ENCODE measurements at places on chromosomes 11 and 22. TPM values are rescaled to one million over a fixed set of nuclear protein-coding genes. Genes with fewer than 3 reads are reported as not detected.

MS4A12 gene
- total RNA-seq = not detected

MRGPRE gene
- not detected for total RNA-seq

BTBD18 gene
- total RNA-seq = not detected

- H3K4me3 ChIP-seq = no peak overlapping the region
- no peak overlapping the region for H3K27ac ChIP-seq
- no peaks in the 10 kb centered on the region for H3K36me3 ChIP-seq
- DNase-seq = no peak
- H3K4me1 ChIP-seq = no peaks in the 10 kb centered on the region
Measured at GRCh38 chr11:58285483-58286040, 17.5 kb upstream of the OR10W1 start.

GRCh38 chr22:44412136-44412731 lies 85.8 kb downstream of the RTL6 start:
- no peaks in the 10 kb centered on the region for H3K27me3 ChIP-seq
- DNase-seq = no peak
- no peak overlapping the region for H3K4me3 ChIP-seq
- no peaks in the 10 kb centered on the region for H3K36me3 ChIP-seq

DNA sequence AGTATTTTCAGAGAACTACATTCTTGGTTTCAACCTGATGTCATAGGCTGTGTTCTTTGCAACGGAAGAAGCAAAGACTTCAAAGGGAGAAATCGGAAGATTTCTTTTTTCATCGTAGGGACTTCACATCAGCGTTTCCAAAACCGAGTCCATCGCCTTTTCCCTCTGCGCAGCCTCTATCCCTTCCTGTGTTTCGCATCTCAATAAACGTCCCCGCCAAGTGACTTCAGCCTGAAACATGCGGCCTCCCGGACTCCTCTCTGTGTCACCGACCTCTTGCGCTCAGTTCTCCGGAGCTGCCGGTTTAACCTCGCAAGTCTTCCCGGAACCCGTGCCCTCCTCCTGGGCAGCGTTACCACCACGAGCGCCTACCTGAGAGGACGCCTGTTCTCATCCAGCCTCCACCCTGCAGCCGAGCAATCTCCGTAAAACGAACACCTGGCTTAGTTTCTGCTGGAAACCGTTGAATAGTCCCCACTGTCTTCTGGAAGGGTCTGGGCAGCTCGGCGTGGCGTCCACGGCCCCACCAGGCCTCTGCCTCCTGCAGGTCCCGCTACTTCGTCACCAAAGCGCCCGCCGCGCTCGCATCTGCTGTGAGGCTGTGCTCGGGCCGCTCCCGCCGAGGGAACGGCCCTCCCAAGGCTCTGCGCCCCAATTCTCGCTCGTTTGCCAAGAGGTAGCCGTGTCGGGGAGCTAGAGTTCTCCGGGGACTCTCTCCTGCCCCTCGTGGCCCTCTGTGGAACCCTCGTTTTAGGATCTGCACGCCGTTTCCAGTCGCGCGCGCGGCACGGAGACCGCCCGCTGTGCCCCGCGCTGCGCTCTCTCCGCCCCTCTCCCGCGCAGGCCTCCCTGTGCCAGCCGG lies at the start of gene GLB1L3:
TSS of gene GLB1L3 (plus strand) at position 846 of the 862 bp plus-strand sequence. CDS start 362 bp downstream, outside the sequence.
- H3K4me1 ChIP-seq = no peaks in the 10 kb centered on the region
- H3K36me3 ChIP-seq = no peaks in the 10 kb centered on the region
- H3K27me3 ChIP-seq = no peaks in the 10 kb centered on the region
- no peak for DNase-seq

DNA sequence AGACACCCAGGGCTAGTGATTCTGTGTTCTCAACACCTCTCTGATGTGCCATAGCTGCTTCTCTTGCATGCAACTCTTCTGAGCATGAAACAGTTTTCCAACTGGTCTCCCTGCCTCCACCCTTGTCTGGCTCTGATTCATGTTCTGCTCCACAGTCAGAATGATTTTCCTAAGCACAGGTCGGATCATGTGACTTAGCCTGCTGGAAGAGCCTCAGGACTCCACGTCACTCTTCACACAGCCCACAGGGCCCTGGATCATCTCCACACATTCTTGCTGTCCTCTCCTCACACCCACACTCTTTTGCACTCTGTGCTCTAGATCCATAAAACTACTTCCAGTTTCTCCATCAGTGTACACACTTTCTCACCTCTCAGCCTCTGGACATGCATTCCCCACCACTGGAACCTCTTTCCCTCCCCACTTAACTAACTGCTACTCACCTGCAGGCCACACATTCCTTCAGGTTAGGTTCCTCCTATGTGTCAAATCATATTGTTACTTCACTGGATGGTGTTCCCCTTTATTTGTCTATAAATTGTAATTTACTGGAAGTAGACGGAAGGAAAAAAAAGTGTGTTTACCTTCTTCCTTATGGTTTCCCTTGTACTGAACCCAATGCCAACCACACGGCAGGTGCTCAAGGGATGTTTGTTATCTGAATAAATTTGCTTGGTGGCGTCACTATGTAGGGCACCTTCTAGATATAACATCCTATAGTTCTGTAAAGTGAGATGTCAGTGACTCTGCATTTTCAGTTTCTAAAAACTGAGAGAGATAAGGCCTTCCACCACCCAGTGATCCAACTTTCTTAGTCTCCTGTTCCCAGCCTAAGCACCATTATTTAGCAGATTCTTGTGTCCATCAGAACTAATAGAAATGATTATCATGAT lies 133.7 kb downstream of the ETS1 start:
- no peaks in the 10 kb centered on the region for H3K27me3 ChIP-seq
- H3K27ac ChIP-seq = no peak overlapping the region
- peaks cover 15% of the 10 kb centered on the region for H3K4me1 ChIP-seq
- no peak overlapping the region for H3K4me3 ChIP-seq
- DNase-seq = peak; percentile 73

- H3K27me3 ChIP-seq = no peaks in the 10 kb centered on the region
- H3K4me3 ChIP-seq = peak overlapping the region; percentile 74
- H3K36me3 ChIP-seq = no peaks in the 10 kb centered on the region
- peak; percentile 73 for DNase-seq
- no peaks in the 10 kb centered on the region for H3K4me1 ChIP-seq
Measured at GRCh38 chr11:9461063-9461759, 399 bp downstream of the ZNF143 start.

DNA sequence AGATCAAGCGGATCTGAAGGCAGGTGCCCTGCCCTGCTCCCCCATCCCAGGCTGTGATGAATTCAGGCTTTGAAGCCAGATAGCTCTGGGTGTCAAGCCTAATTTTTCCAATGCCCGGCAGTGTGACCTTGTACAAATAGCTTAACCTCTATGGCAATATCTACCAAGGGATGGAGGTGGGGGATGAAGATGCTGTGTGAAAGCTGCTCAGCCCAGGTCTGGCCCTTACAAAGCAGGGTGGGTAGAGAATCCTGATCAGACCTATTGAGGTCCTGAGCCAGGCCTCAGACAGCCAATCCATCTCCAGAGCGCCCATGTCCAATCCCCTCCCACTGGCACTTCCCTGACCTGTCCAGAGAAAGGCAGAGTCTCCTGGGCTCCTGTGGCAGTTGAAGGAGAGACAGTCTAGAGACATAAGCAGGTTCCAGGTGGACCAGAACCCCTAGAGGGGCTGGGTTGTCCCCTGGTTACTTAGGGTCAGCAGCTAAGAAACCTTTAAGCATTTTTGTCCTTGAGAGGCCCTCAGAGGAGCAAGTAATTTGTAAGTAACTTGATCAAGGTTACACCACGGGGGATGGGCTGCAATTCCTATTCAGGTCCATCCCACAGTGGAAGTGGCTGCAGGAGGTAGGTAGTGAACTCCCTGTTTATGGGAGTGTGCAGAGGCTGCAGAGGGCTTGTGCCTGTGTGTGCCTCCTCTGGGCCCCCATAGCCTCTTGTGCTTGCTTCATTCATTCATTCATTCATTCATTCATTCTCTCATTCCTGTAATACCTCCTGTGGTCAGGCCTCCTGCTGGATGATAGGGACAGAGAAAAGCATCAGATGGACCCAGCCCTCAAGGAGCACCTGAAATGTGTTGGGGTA lies 10.4 kb downstream of the P2RY2 start:
- no peaks in the 10 kb centered on the region for H3K36me3 ChIP-seq
- no peak overlapping the region for H3K4me3 ChIP-seq
- H3K4me1 ChIP-seq = no peaks in the 10 kb centered on the region
- H3K27me3 ChIP-seq = no peaks in the 10 kb centered on the region
- no peak for DNase-seq
- no peak overlapping the region for H3K27ac ChIP-seq

- peaks cover 30% of the 10 kb centered on the region for H3K4me1 ChIP-seq
- H3K27ac ChIP-seq = peak overlapping the region; percentile 89
- H3K36me3 ChIP-seq = no peaks in the 10 kb centered on the region
- H3K27me3 ChIP-seq = no peaks in the 10 kb centered on the region
- peak; percentile 45 for DNase-seq
Measured at GRCh38 chr22:31630331-31631329, 31.4 kb downstream of the PISD start.

DNA sequence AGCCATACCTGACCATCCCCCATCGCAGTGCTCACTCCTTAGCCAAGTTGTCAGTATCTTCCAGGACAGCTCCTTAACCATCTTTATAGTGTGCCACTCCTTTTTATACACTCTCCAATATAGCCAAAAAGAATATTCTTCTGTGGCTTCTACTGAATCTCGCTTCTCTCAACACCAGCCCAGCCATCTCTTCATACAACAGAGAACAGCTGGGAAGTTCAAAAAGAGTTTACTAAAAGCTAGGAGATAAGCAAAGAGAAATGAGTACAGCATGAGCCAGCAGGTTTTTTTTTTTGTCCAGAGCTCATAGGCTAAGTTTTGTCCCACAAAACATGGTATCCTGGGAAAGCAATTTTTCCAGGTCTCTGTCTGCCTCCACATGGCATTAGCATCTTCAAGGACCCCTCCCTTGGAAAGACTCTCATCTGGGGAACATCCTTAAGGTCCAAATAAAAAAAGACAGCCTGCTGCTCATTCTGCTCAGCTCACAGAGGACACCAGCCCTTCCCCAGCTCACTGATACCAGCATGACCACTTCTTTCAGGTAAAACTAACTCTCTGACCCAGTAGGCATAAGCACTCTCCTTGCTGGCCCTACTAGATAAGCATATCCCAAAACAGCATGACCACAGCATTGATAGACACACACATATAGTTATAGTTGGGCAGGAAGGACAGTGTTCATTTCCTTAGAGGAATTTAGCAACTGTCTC lies 48.8 kb upstream of the YWHAH start:
- H3K4me1 ChIP-seq = no peaks in the 10 kb centered on the region
- H3K36me3 ChIP-seq = peaks cover 60% of the 10 kb centered on the region
- no peak overlapping the region for H3K4me3 ChIP-seq
- no peaks in the 10 kb centered on the region for H3K27me3 ChIP-seq
- DNase-seq = no peak

GRCh38 chr22:46546466-46547178 lies 9.2 kb upstream of the CELSR1 start:
- no peak for DNase-seq
- no peaks in the 10 kb centered on the region for H3K27me3 ChIP-seq
- no peak overlapping the region for H3K27ac ChIP-seq
- no peak overlapping the region for H3K4me3 ChIP-seq

GRCh38 chr11:38356255-38356654 lies 1758.2 kb upstream of the RAG2 start:
- DNase-seq = no peak
- H3K27me3 ChIP-seq = no peaks in the 10 kb centered on the region
- no peaks in the 10 kb centered on the region for H3K4me1 ChIP-seq
- no peak overlapping the region for H3K27ac ChIP-seq
- H3K4me3 ChIP-seq = no peak overlapping the region

All from tibial nerve (tissue), 4 donors.